ENCODE measurements at places on chromosomes 1 and 21.

DNA sequence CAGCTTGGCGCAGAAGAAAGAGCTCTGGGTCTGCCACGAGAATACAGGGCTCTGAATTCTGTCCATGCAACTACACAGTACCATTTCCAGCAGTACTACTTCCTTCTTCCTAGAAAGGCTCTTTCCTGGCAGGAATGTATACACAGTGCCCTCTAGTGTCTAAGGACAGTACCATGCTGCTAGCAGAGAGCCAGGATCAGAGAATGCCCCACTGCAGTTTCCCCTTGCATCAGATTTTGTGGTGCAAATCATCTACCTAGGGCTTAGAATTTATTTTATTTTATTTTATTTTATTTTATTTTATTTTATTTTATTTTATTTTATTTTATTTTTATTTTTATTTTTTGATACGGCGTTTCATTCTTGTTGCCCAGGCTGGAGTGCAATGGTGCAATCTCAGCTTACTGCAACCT is 50.8 kb downstream of the PAX7 start:
- peak; percentile 7 for DNase-seq

GRCh38 chr1:184953600-184954219 is 20.6 kb downstream of the NIBAN1 start:
- DNase-seq, result no peak

DNA sequence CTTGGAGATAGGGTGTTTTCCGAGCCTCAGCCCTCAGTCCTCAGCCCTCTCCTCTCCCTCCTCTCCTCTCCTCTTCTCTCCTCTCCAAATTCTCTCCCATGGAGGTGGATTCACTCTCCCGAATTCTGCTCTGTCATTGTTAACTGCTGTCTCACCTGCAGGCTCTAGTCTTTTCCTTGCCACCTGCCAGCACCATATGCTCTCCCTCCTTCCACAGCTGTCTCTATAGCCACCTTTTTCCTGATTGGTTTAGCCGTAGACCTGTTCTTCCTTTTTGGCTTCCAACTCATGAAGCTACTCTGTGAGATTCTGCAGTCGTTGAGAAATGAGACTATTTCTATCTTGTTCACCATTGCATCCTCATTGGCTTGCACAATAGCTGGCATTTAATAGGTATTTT is 19.7 kb downstream of the COG2 start:
- DNase-seq, result no peak

DNA sequence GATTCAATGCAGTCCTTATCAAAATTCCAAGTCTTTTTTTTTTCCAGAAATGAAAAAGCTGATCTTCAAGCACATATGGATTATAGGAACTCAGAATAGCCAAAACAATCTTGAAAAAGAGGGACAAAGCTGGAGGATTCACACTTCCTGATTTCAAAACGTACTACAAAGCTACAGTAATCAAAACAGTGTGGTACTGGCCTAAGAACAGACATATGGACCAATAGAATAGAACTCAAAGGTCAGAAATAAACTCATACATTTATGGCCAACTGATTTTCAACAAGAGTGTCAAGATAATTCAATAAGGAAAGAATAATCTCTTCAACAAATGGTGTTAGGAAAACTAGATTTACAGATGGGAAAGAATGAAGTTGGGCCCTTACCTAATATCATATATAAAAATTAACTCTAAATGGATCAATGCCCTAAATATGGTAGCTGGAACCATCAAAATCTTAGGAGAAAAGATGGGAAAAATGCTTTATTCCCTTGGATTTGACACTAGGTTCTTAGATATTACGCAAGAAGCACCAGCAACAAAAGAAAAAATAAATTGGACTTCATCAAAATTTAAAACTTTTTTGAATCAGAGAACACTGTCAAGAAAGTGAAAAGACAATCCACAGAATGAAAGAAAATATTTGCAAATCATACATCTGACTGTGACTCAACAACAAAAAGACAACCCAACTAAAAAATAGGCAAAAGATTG is 4.0 kb upstream of the KRTAP10-12 start:
- no peak for DNase-seq

DNA sequence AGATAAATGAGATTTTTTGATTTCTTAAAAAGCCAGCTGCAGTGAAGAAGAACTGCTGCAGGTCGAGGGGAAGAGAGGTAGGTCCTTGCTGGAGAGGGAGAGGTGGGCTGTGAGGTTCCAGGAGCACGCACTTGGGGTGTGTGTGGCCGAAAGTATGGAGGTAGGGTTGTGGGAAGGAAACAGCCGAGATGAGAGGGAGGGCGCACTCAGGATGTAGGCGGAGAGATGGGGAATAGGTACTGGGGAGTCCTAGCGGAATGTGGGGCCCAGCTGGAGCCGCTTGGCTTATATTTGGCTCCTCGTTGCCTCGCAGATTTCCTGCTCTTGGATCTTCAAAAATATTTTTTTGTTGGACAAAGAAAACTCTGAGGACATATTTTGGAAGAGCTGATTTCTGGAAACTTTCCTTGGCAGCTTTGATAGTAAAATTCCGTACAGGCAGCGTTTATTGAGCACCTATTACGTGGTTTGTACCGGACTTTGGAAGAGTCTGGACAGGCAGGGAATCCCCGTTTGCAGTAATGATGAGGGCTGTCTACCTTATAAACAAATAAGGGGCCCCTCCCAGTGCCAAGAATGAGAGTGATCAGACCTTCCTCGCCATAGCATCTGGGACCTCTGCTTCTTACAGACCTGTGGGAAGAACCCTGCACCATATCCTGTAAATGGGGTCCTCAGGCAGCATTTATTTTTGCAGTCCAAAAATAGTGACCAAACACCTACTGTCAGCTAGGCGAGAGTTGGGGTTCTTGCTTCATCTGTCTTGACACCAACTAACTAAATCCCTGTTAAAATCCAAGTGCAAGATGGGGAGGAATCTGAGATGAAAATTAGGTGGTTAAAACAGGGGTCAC is 1.5 kb downstream of the LRRC8D start:
- no peak for DNase-seq

DNA sequence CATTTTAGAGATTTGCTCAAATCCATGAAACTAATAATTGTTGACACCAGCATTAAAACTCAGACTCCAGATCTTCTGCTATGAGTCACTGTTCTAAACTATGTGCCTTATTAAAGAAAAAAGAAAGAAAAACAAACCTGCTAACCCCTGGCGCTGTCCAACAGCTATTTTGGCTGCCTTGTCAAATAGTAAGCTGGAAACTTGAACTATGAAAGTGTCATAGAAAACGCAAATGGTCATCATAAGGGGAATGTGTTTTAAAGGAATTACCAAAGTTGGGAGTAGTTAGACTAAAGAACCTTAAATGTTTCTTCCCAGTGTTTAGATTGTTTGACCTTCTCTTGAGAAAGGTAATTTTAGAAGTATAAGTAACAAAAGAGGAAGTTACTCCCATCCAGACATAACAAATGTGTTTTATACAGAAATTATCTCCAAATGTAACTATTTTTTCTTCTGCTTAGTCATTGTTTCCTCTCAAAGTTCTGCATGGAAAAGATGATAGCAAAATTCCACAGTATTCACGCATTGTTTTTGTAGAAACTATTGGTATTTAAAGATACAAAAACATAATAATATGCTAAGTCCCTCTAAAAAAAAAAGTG is 272.4 kb downstream of the TPR start:
- no peak for DNase-seq
